ENCODE measurements at places on chromosomes 1 and 21.

DNA sequence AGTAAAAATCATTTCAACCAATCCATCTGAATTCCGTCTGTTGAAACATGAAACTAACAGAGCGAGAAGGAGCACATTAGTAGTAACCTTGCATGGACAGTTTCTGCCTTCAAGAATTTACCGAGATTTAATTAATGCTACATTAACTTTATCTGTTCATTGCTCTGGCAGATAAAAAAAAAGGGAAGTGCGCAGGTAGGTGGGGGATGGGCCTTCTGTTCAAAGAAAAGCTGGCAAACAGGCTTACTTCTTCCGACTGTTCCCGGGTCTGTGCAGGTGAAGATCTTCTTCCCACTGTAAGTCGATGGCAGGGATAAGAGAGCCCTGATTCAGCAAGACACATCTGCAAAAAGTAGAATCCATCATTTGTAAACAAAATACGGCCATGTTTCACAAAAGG is 172.6 kb upstream of the DMRTA2 start:
- no peak for DNase-seq

- DNase-seq = no peak
Observed at GRCh38 chr1:68210829-68211228, 21.5 kb downstream of the WLS start.

GRCh38 chr21:41537356-41537755 is 29.4 kb upstream of the TMPRSS2 start:
- no peak for DNase-seq

DNA sequence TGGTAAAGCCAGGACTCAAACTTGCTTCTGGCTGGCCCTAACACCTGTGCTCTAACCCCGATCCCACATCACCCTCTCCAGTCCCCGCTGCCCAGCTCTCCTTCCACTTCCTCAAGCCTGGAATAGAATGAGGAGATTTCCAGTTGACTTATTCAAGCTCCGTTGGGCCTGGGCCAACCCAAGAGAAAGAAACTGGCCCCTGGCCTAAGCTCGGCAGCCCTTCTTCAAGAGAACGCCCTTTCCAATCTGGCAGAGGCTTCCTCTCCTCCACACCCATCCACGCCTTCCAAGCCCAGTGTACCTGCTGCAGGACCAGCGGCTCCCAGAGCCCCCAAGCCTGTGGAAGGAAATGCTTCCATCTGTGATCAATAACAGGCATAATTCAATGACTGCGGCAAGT is 51.9 kb downstream of the LRRN2 start:
- DNase-seq = no peak

DNA sequence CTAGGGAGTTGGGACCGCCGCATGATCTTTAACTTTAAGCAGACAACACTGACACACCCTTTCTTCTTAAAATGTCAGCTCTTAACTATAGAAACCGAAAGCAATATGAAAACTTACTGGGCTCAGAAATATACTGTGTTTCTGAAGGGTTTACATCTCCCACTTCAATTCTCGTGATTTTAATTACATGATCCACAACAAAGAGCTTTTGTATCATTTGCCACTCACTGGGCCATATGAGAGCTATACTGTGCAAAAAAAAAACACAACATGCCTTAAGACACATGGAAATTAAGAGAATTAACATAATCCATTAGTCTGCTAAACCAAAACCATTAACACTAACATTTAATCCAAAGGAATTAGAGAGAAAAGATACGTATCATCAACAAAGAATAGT is 35.0 kb upstream of the RAP1GAP start:
- DNase-seq = no peak

GRCh38 chr1:85343213-85343611 is 66.8 kb upstream of the BCL10 start:
- DNase-seq = no peak

DNA sequence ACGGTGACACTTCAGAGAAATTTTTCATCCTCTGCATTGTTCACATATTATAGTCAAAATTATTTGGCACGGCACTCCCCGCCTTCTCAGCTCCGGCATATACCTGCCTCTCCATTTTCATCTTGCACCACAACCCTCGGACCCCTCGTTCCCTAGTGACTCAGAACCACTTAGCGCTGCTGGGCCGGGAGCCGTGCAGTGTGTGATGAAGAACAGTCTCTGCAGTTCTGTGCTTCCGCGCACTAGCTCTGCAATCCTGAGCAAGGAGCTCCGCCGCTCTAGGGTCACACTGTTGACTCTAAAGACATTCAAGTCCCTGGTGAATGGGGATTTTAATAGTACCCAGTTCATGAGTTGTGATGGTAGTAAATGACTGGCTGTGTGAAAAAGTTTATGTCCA is 221.2 kb downstream of the SLC35F3 start:
- no peak for DNase-seq

DNA sequence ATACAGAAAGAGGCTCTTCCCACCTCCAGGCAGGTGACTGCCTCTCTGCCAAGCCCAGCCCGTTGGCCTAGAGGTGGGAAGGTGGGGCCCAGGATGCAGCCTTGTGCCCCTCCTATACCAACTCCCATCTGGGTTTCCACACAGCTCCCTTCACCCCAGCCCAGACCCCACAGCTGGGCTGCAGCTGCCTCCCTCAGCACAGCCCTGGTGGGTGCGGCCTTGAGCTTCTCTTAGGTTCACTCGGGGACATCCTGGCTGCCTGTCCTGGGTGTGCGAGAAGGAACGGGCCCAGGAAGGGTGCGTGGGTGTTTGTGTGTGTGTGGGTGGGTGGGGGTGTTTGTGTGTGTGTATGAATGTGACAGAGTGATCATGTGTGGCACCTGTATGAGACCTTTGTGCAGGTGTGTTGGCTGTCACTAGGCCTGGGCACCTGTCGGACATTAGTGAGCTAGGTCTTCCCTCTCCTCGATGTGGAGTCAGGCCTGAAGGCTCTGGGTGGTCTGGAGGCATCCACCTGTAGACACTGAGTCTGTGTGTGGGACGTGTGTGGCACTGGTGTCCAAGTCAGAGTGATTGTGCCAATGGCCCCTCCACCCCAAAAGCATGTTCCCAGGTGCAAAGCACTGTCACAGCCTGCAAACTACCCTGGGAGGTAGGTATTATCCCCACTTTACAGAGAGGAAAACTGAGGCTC is 30.7 kb downstream of the FOXO6 start:
- no peak for DNase-seq

GRCh38 chr1:56638248-56638647 is 6.9 kb upstream of the PRKAA2 start:
- no peak for DNase-seq

- DNase-seq = no peak
Observed at GRCh38 chr1:174008979-174009378, 13.2 kb downstream of the RC3H1 start.

DNA sequence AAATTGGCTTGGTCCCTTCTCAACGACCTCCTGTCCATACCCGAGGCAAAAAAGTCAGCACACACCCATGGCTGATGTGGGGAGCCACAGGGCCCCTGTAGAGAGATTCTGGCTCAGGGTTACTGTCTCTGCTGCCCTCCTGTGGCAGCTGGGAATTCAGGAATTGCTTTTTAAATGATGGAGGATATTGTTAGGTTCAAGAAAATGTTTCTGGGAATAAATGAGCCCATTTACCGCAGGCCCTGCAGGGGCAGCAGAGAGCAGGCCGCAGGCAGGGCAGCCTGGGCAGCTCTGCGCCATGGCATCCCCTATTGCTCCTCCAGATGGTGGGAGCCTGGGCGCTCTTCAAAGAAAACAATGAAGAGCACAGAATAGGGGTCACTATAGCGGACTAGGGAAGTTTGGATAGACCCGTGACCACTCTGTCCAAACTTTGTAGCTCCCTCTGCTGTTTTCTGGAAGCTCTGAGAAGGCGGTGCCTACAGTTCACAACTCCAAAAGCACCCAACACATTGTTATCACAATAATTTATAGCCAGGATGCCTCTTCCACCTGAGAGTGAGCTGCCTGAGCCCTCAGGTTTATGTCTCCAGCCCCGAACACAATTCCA is 201.1 kb downstream of the BACH1 start:
- no peak for DNase-seq

DNA sequence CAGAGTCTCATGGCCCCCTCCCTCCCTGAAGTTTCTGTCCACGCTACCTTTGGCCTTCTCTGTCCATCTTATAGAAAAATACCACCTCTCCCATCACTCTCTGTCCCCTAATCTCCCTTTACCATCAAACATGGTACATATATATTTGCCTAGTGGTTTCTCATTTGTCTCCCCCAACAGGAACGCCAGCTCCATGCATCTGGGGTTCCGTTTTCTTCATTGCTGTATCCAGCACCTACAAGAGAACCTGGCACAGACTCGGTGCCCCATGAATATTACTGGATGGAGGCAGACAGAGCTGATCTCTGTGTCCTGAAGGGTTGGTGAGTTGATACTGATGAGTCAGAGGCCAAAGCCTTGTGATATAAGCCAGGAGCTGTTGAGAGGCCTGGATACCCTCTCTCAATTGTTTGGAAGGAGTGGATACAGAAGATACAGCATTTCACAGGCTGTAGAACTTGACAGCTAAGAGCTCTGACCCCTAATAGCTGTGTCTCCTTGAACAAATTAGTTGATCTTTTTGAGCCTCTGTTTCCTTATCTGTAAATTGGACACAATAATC is 21.9 kb downstream of the HEYL start:
- no peak for DNase-seq

GRCh38 chr1:218339267-218339831 is 5.8 kb upstream of the TGFB2 start:
- DNase-seq = no peak

Data from glomerular endothelial cell (primary cell).